Occipital lobe (tissue), 3 donors: ENCODE measurements at places on chromosomes 4 and X. TPM values are rescaled to one million over a fixed set of nuclear protein-coding genes. Genes with fewer than 3 reads are reported as not detected.

TCEAL2 gene
- 18.7 TPM for total RNA-seq

TMEM156 gene
- total RNA-seq: 0.31 TPM

CXorf38 gene
- 10.6 TPM for total RNA-seq

- no peak for DNase-seq
These were observed 13.4 kb upstream of the DHRSX start for GRCh38 chrX:2514131-2514530.

- no peak for DNase-seq
These were observed 111.7 kb downstream of the STK32B start for GRCh38 chr4:5162909-5163508.
